Hematopoietic multipotent progenitor cell (in vitro differentiated cells): ENCODE measurements at places on chromosomes 2 and 18.

DNA sequence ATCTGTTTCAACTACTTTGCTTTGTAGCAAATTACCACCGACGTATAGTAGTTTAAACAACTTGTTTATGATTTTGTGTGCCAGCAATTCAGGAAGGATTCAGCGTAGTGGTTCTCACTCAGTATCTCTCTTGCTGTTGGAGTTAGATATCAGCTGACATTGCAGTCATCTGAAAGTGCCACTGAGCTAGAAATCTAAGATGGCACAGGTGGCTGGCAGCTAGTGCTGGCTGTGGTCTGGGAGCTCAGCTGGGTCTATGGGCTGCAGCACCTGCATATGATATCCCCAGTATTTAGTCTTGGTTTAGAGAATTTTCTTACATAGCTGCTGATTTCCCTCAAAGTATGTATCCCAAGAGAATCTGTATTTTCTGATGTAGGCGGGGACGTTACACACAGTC is 235.6 kb downstream of the SCG2 start:
- DNase-seq, result no peak

DNA sequence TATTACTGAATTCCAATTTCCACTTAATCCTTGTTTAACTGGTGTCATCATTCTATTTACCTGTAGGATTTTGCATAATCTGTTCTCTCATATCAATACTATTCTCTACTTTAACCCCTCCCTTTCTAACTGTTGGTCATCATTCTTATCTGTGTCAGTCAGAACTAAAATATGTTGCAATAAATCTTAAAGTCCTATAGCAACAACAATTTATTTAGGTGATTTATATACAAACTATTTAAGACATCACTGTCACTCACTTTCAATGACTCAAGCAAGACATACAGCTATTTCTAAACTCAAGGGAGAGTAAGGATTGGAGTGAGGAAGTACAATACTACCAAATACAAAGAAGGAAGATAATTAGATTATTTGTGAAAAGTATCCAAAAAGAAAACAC is 740.4 kb downstream of the DSC3 start:
- no peak for DNase-seq

DNA sequence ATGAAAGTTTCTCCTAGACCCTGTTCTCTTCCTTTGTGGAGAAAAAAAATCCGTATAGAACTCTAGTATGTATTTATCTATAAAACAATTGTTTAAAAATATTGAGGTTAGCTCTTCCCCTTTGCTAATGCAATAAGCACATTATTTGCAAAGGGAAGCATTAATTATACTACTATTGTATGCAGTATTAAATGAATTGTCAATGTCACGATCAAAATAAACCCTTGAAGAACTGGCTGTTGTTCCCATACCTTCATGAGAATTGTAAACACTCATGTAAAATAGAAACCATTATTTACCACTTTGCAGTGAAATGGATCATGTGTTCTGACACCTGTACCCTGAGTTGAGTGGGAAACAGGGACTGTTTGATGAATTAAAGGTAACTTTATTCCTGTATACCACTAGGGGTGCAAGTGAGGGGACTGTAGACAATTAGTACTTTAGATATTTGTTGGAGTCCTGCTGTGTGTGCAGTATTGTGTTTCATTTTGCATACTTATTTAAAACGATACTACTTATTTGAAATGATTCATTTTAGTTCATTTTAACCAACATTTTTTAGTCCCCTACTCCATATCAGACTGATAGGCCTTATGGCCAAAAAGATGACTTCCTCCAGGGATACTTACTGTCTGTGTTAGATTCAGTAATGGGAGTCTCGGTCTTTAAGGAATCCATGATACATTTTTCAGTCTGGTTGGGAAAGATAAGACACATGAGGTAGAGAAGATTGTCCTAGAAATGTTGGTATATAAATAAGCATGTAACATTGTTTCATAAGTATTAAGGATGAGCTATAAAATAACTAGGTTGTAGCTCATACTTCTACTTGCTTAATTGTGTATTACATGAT is 7.9 kb downstream of the PKP4 start:
- no peak for DNase-seq

DNA sequence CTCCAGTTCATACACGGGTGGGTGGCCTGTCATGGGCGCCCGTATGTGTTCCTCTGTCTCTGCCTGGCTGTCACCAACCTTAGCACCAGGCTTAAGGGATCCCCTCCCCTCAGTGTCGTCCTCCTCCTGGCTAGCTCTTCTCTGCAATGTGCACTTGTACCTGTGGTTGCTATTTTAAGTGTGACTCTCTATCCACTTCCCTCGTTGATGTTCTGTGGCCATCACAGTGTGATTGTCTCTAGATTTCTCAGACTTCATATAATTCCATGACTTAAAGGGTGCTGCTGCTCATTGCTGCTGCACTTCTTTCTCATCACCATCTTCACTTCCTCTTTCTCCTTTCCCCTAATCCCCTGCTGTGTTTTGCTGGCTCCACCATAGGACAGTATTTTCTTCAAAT is 143.4 kb downstream of the EML6 start:
- no peak for DNase-seq

DNA sequence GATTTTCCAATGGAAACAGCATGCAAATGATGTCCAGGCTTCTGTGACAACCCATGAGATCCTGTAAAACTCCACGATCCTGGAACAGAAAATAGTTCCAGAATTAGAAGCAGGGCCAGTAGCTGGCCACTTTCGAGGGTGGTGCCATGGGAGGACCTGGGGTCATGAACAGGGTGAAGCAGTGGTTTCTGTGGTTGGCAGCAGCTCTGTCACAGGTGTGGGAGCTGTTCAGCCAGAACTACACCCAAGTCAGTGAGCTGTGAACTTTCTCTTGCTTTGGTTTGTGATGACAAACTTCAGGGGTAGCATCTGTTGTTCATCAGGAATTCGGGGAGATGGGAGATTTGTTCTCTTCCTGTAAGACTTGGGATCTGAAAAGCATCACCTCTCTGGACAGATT is 314.4 kb upstream of the NT5C1B start:
- no peak for DNase-seq

GRCh38 chr2:57376985-57377384 is 669.6 kb upstream of the VRK2 start:
- peak; percentile 22 for DNase-seq

DNA sequence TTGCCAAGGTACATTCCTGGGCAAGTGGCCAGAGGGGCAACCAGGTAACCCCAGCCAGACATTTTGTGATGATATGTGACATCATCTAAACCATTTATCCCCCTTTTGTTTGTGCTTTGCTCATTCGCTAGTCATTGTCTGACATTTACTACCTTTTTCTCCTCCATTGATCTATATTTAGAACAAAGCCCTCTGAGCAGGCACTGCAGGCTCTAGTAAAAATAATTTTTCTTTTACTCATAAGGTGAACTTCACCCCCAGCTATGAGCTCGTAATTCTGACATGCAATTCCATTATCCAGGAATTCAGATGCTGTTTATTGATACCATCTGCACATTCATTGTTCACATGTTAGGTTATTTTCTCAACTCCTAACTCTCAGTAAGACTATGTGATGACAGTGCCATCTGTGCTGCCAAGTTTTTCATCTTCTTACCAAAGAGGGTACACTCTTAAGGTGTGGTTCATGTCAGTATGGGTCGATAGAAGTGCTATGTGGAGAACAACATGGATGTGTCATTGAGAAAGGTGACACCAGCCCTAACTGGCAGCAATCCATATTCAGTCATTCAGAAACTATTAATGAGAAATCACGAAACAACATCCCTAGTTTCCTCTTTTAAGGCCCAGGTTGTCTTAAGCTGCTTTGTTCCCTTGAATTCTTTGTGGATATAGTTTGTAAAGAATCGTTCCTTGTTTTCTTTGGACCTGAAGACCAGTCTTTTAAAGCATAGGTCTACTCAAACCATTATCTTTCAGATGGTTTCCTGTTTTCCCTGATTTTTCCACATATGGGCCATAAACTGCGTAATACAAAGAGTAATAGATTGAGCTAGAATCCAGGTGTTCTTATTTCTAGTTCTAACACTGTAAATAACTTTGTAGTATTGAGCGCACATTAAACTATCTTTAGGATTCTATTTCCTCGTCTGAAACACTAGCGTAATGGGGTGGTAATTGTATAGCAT is 978.1 kb upstream of the CDH2 start:
- no peak for DNase-seq

DNA sequence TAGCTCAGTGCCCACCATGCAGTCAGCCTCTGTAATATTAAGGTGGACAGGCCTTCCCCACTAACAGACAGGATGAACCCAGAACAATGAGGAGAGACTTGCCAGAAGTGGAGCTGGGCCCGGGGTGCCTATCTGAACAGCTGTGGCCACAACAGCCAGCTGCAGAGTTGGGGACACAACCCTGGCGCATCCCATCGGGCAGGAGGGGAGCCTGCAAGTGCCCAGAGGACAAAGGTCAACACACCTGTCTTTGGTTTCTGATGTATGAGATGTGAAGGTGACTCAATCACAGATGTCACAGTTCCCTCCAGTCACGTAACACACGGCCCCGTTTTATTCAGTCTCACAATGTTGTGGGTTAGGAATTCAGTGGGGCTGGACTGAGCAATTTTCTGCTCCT is 48.2 kb upstream of the TAF1B start:
- no peak for DNase-seq

DNA sequence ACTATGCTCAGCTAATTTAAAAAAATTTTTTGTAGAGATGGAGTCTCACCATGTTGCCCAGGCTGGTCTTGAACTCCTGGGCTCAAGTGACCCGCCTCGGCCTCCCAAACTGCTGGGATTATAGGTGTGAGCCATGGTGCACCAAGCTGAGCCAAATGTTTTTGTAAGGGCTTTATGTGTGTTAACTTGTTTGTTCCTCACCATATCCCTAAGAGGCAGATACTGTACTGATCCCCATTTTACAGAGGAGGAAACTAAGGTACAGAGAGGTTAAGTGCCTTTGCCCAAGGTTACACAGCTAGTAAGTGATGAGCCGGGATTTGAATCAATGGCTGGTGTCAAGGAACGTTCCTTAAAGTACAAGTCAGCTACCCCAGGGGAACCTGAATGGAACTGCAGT is 85.3 kb upstream of the KLF7 start:
- no peak for DNase-seq

DNA sequence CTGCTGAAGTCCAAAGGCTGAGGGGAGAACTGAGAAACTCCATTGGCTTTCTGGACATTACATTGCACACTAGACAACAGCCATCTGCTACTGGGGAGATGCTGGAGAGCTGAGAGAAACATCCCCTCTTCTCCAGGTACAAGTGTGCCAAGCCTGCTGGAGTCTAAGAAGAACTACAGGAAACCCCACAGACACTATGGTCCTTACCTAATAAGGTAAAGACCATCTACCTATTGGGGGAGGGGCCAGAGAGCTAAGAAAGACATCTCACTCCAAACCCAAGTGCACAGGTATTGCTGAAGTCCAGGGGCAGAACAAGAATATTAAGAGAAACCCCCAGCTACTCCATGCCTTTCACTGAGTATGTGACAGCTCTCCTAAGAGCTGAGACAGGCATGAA is 338.7 kb upstream of the NCKAP5 start:
- no peak for DNase-seq

GRCh38 chr18:424071-424661 is 76.3 kb downstream of the COLEC12 start:
- no peak for DNase-seq

GRCh38 chr2:168427451-168427850 is 28.6 kb upstream of the CERS6 start:
- no peak for DNase-seq

DNA sequence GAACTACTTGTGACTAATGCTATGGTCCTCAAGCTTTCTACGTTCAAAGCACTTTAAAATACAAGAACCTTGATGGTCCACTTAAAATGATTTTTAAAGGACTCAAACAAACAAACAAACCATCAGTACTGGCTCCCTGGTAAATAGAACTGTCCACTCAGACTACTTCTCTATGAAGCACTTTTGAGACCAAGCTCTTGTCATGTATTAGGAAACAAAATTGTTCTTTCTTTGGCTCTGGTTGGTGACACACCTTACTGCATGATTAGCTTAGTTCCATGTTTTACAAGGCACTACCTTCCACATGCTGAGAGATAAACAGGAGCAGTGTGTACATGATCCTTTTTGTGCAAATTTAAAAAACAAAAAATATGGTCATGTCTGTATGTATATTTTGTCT is 19.7 kb downstream of the DARS1 start:
- DNase-seq, result no peak

DNA sequence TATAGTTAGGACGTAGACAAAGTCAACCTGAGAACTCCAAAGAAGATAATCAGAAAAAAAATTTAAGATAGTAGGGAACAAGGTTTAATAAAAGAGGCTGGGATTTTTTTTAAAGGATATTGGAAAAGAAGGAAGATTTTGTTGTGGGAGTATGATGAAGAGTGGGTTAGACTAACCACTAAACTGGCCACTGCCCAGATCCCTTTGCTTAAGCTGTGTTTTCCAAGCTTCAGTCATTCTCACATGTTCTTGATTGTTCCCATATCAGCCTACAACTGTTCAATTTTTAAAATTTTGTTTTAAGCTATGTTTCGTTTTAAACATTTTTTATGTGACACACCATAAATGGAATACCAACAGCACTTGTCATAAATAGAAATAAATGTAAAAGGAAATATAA is 284.5 kb upstream of the MMADHC start:
- no peak for DNase-seq

- no peak for DNase-seq
These were observed 52.5 kb upstream of the MCFD2 start for GRCh38 chr2:46967990-46968647.

DNA sequence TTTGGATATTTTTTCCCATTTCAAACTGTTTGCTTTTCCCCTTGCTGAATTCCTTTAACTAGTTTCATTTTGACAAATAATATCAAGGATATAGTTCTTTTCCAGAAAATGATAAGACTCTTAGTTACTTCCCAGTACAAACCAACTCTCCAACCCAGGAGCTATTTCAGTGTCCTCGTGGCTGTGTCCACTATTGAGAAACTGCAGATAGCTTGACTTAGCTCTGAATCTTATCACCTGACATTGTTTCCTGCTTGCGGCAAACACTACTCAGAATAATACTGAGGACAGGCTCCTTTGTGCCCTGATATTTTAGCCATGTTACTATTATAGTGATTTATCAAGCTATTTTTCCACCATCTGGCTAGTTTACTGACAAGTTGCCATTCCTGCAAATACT is 74.6 kb downstream of the KLF7 start:
- DNase-seq, result no peak

DNA sequence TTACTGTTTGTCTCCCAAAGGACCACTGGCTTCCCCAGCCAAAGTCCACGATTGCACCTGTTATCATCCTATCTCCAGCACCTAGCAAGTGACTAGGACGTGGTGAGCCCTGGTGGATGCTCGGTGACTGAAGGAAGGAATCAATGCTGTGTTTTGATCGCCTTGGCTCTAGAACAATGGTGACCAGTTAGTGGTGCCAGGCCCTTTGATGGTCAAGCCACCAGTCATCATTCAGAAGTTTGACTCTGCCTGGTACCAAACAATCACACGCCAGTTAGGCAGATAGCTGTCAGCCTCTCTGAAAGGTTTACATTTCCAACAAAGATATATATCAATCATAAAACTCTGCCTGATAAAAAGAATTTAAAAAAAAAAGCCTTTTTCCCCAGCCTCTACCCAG is 244.1 kb downstream of the SH3BP4 start:
- DNase-seq, result no peak
